GM13976 (cell line): ENCODE measurements at places on chromosomes 2 and 18.
A peak's percentile ranks its signal among the peaks of the same experiment; 100 is the strongest.

GRCh38 chr2:74843899-74844298, 10.0 kb downstream of the HK2 start:
- DNase-seq: peak; percentile 65

- no peak for DNase-seq
Measured at GRCh38 chr2:193581807-193582206, 1387.1 kb upstream of the TMEFF2 start.

DNA sequence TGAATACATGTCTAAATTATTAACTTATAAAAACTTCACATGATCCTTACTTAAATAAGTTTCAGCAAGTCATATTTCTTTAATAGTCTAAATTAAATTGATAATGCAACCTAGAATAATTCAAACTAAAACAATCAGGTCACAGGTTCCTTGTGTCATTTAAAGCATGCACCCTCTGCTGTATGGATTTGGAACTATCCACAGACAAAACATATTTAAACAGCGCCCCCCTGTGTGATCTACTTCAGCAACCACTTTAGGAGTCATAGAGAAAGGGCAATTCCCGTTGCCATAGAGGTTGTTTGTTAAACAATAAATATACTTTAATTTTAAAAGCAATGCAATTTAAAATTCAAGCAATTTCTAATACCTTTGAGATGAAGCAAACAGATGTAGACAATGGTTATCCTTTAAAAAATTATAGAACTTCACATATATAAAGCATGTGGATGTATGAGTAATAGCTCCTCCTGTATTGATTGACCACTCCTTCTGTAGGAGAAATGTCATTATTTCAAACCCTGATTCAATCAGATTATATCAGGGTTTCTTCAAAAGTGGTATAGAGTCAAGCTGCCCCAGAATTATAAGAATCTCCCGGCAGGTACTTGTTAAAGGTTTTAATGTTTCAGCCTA, 21.2 kb downstream of the GRB14 start:
- DNase-seq: peak; percentile 30

DNA sequence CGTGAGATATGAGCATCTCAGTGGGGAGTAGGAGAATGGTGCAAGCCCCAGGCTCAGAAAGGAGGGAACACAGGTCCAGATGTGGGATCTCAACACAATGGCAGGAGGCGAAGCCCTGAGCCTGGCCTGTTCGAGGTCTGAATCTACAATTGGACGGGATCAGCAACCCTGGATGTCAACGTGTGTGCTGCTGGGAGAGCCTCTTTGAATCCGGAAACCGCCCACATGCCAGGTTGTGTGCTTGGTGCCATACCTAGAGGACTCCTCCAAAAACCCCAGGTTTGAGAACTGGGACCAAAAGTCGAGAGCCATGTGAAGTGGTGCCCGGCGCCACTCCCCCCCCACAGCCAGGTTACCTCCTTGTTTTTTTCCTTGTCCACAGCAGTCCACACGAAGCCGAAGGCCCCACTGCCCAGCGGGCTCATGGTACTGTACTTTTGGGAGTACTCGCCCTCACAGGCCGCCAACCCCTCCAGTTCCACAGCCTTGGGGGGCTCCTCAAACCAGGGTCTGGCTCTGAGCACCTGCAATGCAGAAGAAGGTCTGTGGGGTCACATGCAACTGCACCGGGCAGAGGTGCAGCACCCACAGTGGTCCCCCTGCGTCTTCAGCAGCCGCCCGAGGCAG, 20.4 kb upstream of the MTERF4 start:
- DNase-seq: no peak

DNA sequence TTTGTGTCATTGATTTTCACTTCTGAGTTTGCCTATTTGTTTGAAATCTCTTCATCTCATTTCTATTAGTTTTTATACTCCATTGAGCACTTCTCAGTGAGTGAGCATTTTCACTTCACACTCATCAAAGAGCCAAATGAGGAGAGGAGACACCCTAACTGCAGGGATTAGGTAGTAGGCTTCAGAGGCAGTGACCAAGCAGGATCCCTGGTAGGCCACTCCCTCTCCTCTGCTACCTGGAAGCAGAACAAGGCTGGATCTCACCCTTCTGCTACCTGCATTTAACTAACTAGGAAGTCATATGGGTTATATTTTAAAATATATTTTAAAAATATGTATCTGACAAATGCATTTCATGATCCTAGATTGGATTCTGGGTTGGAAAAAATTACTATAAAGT, 52.7 kb downstream of the SEMA4F start:
- no peak for DNase-seq

DNA sequence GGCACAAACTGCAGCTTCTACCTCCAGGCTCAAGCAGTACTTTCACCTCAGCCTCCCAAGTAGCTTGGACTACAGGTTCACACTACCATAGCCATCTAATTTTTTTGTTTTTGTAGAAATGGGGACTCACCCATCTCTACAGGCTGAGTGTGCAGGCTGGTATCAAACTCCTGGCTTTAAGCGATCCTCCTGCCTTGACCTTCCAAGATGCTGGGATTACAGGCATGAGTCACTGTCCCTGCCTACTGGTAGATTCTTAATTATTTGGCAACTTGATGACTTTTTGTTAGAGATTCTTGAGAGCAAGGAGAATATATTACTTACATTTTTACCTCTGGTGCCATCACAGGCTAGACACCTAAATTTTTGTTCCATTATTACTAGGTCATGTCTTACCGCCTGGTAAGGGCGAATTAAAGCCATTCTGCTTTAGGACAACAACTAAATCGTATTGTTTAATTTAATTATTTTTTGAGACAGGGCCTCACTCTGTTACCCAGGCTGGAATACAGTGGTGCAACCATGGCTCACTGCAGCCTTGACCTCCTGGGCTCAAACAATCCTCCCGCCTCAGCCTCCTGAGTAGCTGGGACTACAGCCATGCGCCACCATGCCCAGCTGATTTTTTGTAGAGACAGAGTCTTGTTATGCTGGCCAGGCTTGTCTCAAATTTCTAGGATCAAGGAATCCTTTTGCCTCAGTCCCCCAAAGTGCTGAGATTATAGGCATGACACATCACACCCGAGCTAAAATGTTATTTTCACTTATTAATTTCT, 15.7 kb downstream of the DYNC1I2 start:
- no peak for DNase-seq

DNA sequence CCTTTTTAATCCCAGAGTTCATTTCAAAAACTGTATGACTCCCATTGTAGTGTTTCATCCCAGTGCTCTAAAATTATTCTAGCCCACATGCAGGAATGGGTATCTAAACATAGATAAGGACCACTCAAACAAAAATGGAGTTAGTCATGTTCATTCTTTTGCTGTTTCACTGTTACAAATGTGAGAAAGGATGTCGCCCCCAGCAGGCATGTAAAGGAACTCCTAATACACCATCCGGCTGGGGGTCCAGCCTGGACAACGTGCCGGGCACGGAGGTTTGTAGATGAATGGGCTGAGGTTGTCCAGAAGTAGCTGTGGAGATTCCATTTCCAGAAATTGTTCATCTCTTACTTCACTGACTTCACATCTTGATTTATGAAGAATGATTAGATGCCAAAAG, 101.9 kb upstream of the RAB12 start:
- no peak for DNase-seq

GRCh38 chr2:169910109-169910799, 83.0 kb downstream of the UBR3 start:
- no peak for DNase-seq

DNA sequence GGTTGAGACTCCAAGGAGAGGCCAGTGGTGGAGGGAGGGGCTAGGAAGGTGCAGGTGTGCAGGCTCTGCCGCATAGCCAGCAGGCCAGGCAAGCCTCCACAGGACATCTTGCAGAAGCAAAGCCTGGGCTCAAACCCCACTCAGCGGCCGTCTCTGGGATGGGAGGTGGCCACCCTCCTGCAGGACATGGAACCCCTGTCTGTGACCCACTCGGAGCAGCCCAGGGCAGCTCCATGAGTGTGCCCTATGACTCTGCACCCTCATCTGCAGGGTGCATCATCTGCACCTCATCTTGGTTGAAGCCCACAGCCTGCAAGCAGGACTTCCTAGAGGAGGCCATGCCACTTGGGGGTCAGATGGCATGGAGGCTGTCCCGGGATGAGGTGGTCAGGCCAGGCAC, 46.3 kb downstream of the GPC1 start:
- peak; percentile 5 for DNase-seq

- no peak for DNase-seq
Measured at GRCh38 chr2:25548601-25549000, 124.8 kb downstream of the DTNB start.

DNA sequence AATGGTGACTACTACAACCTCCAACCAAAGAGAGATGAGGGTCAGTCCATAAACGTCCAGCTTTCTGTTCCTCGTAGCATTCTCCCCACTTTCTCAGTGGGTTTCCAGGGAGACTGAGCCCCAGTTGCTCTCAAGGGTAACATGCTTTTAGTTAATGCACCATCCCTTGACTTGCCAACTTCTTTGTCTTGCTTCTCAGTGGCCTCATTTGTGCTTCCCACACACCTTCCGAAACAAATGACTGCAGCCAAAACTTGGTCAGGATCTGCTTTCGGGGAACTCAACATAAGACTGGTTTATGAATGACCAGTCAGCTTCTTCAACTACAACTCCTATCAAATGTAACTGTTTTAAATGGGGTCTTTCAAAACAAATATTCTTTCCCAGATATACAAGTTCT, 94.1 kb downstream of the COL6A3 start:
- DNase-seq: no peak

GRCh38 chr2:207419331-207419730, 110.4 kb upstream of the CREB1 start:
- no peak for DNase-seq

GRCh38 chr2:174694196-174694878, 69.9 kb downstream of the CHRNA1 start:
- DNase-seq: no peak

DNA sequence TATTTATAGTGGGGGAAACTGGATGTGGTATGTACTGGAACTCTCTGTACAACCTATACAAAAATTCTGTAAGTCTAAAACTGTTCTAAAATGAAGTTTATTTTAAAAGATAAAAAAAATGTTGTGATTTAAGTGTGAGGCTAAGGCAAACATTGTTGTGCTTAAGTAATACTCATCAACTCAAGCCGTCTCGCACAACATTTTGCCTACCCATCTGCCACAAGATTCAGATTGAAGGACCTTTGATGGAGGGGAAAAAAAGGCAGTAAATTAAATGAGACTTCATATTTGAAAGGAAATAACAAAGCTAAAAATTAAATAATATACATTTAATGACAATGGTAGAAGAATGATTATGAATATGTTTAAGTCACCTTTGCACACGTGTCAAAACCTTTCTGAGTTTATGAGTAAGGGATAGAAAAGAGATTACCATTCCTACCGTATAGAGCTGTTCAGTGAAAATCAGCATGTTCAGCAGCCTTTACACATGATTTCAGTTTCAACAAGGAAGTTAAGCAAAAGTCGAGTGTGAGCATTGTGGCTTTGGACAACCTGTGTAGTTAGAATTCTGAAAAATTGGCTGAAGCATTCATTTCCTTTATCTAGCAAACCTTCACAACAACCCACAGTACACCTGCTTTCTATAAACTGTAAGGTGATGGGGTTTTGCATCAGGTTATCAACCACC, 499.3 kb downstream of the IRS1 start:
- DNase-seq: no peak

DNA sequence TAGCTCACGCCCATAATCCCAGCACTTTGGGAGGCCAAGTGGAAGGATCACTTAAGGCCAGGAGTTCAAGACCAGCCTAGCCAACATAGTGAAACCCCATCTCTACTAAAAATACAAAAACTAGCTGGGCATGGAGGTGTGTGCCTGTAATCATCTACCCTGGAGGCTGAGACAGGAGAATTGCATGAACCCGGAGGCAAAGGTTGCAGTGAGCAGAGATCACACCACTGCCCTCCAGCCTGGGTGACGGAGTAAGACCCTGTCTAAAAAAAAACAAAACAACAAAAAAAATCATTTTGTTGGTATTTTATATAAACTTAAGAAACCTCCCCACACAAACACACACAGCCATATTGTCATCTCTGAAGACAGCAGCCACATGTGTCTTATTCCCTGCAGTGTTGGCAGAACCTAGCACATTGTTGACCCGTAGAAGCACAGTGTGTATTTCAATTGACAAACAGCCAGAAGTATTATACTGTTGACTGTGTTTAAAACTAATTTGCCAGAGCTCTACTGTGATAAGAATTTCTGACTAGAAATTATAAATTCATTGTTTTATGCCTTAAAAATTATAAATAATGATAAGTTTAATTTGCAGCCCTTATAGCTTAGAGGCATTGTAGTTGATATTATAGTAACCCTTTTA, 68.1 kb downstream of the DNAJC10 start:
- no peak for DNase-seq

GRCh38 chr2:28103611-28104010, 213.1 kb downstream of the BABAM2 start:
- no peak for DNase-seq

GRCh38 chr18:79575891-79576685, 103.5 kb upstream of the CTDP1 start:
- no peak for DNase-seq

- no peak for DNase-seq
Measured at GRCh38 chr18:46400449-46400848, 256.6 kb downstream of the LOXHD1 start.

- DNase-seq: peak; percentile 65
Measured at GRCh38 chr18:44838971-44839666, 158.4 kb downstream of the SETBP1 start.

- no peak for DNase-seq
Measured at GRCh38 chr2:152075461-152076050, 23.3 kb downstream of the CACNB4 start.

DNA sequence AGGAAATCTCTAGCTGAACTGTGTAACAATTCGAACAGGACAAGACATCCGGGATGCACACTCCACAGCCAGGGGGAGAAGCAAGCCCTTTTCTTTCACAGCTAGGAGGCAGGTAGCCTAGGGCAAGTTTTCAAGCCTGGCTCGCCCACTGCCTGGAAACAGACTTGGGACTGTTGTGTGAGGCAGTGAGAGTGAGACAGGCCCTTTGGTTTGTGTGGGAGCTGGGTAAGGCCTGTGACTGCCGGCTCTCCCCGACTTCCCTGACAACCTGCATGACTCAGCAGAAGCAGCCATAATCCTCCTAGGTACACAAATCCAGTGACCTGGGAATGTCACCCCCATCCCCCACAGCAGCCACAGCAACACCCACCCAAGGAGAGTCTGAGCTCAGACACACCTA, 179.7 kb downstream of the WDPCP start:
- no peak for DNase-seq

DNA sequence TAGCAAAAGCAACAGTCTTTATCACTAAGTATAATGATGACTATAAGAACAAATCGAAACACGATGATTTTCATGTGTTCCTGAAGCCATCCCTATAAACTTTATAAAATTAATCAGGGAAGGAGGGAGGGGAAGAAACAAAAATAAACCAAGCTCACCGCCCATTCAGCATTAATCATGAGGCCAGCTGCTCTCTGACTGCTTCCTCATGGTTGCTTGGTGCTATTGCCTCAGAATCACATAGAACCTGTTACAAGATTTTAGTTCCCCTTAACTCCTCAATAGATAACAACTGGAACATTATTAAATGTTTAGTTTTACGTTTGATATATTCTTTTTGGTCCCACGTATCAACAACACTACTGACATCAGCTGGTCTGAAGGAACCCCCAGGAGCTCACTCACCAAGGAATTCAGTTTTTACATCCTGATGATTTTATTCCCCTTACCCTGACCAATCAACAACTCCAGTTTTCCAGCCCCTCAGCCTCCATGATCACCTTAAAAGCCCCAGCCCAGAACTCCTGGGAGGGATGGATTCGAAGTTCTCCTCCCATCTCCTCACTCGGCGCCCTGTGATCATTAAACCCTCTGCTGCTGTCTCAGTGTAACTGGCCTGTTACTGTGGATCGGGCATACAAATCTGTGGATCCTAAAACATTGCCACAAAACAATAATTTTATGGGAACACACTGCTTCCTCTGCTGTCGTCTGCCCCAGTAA, 10.6 kb upstream of the HNRNPLL start:
- DNase-seq: no peak
